ENCODE measurements at places on chromosomes 5 and 9.

- DNase-seq: no peak
These were observed 894 bp downstream of the LRRTM2 start for GRCh38 chr5:138874241-138874640.

DNA sequence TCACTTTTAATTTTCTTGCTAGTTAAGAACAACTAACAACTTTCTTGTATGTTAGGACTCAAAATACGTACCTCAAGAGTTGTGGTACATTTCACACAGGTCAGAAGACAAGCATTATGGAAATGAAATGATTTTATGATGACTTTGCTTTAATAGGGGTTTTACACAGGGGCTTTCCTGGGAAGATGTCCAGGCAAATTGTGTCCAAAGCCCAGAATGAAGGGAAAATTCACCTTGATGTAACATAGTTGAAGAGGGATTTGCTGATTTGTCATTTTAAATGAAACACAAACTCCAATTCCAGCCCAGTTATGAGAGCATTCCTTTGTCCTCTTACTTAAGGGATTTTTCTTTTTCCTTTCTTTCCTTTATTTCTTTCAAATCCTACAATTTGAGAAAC lies 89.2 kb downstream of the ARL15 start:
- DNase-seq: no peak

GRCh38 chr9:83569326-83569725 lies 31.1 kb upstream of the FRMD3 start:
- no peak for DNase-seq

GRCh38 chr9:33489066-33489465 lies 15.3 kb upstream of the NOL6 start:
- no peak for DNase-seq

GRCh38 chr5:62671479-62671878 lies 92.9 kb downstream of the LRRC70 start:
- no peak for DNase-seq

DNA sequence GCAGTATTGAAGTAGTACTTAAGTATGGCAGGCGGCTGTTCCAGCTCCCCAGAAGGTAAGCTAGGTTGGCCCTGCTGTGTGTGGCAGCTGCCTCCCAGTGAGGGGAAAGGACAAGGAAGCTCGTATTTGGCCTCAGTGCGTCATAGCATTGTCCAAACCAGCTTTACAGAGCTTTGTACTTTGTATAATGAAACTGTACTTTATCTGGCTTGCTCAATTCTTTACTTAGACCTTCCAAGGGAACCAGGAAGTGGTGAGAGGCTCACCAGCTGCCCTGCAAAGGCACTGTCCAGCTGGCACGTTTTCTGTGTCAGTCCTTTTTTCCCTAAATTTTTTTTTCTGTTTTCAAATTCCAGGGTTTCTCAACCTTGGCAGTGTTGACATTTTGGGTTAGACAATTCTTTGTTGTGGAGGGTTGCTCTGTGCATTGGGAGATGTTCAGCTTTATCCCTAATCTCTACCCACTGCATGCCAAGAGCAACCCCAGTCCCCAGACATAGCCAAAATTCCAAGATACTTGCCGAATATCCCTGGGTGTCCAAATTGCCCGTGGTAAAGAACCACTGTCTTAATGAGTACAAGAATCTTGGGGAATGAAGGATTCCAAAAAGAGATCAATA lies 474.5 kb downstream of the LRRC70 start:
- DNase-seq: no peak

DNA sequence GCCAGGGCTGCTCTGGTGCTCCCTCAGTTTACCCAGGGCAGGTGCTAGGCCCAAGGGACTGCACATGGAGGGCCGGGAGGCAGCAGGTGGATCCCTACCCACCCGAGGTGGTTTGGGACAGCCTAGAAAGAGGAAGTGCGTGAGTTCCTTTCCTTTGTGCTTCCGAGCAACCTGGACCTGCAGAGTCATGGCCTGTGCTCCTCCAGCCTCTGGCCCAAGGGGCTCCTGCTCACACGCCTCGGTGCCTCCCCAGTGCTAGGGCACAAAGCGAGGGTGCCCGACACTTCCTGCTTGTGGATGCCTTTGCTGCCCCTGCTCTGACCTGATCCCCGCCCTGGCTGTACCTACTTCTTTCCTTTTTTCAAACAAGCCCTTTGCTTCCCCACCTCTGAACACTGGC lies 79.3 kb downstream of the RXRA start:
- DNase-seq: no peak

- DNase-seq: no peak
These were observed 319.3 kb upstream of the ADAMTSL1 start for GRCh38 chr9:18154661-18155060.

- DNase-seq: no peak
These were observed 532.2 kb upstream of the WWC1 start for GRCh38 chr5:167759057-167759821.

- no peak for DNase-seq
These were observed 65.1 kb downstream of the PLPPR1 start for GRCh38 chr9:101093620-101094019.

DNA sequence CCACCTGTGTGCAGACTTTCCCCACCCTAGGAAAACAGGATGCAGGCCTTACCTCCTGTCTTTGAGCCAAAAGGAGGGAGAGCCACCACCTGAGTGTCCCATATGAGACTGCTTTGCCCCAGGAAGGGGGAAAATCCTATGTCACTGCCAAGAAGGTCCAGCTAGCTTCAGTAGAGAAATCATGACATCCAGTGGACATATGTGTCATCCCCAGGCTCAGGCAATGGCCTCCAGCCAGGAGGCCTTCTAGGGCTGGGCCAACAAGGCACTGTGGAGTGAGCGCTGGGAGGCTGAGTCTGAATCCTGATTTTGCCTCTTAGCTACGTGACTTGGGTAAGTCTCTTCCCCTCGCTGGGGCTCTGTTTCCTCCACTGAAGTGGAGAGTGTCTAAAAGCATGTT lies 60.2 kb downstream of the SMIM23 start:
- DNase-seq: no peak

GRCh38 chr5:179382486-179382885 lies 37.2 kb upstream of the ADAMTS2 start:
- no peak for DNase-seq

DNA sequence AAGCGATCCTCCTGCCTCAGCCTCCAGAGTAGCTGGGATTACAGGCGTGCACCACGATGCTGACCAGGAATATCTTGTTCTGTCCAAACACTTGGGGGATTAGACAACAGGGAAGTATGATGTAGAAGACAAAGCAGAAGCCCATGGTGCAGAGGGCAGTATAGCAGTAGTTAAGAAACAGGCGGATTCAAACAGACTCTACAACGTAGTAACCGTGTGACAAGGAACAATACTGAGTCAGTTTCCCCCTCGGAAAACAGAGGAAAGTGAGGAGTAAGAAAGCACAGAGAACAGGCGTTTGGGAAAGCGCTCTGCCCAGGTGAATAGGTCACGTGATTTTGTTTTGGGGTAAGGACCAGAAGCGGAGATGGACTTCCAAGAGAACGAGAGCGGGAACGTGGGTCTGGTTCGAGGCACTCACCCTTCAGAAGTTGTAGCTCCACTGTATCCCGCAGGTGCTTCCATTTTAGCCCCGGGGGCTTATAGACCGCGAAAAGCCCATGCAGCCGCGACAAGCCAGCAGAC lies 306 bp downstream of the TRUB2 start:
- DNase-seq: no peak

DNA sequence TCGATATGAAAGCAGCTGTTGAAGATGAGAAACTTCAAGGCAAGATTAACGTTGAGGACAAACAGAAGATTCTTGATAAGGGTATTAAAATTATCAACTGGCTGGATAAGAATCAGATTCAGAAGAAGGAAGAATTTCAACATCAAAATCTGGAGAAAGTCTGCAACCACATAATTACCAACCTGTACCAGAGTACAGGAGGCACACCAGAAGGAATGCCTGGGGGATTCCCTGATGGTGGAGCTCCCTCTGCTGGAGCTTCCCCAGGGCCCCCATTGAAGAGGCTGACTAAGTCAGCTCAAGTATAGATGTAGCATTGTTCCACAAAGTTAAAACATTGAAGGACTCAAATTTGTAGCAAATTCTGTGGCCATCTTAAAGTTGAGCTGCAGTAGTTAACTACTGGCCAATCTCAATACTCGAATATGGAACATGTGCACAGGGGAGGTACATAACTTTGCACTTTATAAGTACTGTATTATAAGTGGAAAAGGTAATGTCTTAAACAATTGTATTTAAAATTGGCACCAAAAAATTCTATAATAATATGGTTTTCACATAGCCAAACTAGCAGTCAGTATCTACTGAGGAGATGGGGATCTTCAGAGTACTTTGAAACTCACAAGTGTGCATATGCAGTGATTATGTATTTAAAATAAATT lies 237.5 kb downstream of the CHSY3 start:
- no peak for DNase-seq

GRCh38 chr5:173327084-173327947 lies 898 bp downstream of the STC2 start:
- DNase-seq: no peak

DNA sequence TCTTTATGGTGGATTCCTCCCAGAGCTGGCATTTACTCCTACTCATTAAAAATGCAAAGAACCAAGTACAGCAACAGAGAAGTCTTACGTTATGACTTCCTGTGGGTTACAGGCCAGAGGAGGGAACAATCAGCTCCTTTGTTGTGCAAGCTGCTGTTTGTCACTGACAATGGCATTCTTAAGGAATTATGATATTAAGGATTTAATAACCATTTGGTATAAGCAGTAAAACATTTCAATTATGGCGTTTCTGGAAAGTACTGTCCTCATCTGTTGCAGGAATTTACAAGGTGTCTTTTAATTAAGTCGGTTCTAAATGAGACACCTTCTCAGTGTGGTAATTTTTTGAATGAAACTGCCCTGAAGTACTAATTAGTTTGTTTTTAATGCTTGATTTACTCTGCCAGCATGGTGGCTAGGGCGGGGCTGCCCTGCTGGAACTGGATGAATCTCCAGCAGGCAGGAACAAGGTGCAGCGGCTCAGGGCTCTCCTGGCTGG lies 49.1 kb upstream of the VDAC1 start:
- peak; percentile 18 for DNase-seq

DNA sequence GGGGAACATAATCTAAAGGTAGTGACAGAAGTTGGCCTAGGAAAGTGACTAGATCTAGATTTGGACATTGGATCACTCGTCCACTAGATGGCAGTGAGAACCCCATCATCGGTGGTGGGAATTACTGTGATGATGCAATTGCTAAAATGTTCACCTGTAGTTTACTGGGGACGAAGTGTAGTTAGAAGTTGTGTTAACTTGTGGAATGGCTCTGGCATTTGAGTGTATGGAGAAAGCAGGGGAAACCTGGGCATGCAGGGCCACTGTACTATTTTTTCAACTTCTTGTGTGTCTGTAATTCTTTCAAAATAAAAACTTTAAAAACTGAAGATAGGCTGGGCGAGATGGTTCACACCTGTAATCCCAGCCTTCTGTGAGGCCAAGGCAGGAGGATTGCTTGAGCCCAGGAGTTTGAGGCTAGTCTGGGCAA lies 75.5 kb downstream of the PHAX start:
- DNase-seq: peak; percentile 83

- DNase-seq: no peak
These were observed 66.4 kb upstream of the TMC1 start for GRCh38 chr9:72454871-72455491.

GRCh38 chr9:91161465-91162300 lies 200.0 kb downstream of the AUH start:
- DNase-seq: no peak

- DNase-seq: no peak
These were observed 63.2 kb upstream of the FSTL4 start for GRCh38 chr5:133675376-133676154.

GRCh38 chr5:179260324-179261070 lies 84.8 kb downstream of the ADAMTS2 start:
- DNase-seq: no peak

GRCh38 chr9:130870491-130871381 lies 25.9 kb downstream of the QRFP start:
- DNase-seq: no peak

DNA sequence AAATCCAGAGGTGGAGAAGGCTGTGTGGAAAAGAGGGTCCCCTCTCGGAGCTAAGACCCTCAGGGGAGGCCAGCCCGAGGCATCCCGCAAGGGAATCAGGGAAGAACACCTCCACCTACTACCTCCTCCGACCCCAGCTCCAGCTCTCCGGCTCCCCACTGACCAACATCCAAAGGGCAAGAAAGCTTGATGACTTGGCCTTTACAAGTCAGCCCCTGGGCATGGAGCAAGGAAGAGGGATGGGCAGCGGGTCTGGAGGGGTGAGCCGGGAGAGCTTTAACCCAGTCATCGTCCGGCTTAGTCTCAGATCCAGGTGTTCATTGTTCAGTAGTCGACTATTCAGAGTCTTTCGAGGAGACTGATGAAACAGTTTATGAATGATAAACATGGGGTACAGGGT lies 32.1 kb downstream of the ERAP1 start:
- DNase-seq: no peak

Measured in CD4-positive, alpha-beta T cell treated with Interleukin-4 for 4 hours (primary cell).